ENCODE measurements at places on chromosomes 13 and 19.
A peak's percentile ranks its signal among the peaks of the same experiment; 100 is the strongest.

- no peak for DNase-seq
Observed at GRCh38 chr19:35170359-35171061, 16.0 kb downstream of the FXYD5 start.

DNA sequence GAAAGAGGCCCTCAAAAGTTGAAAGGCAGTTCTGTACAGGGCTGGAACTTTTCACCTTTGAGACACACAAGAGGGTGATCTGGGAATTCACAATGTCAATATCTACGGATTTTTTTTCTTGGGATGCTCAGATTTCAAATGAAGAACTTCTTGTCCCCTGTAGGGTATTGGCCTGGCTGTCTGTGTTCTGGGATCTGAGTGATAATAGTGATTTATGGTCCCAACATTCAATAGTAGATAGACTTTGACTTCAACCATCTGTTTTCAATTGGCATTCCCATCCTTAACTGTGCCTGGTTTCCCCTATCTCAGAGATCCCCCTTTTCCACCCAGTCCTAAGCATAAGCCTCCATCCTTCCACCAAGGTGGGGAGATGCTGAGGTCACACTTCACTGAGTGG lies 274.1 kb downstream of the COG6 start:
- DNase-seq: no peak

GRCh38 chr13:107322228-107322627 lies 754.3 kb upstream of the ARGLU1 start:
- DNase-seq: no peak

GRCh38 chr13:40207001-40207478 lies 459.4 kb downstream of the FOXO1 start:
- no peak for DNase-seq

DNA sequence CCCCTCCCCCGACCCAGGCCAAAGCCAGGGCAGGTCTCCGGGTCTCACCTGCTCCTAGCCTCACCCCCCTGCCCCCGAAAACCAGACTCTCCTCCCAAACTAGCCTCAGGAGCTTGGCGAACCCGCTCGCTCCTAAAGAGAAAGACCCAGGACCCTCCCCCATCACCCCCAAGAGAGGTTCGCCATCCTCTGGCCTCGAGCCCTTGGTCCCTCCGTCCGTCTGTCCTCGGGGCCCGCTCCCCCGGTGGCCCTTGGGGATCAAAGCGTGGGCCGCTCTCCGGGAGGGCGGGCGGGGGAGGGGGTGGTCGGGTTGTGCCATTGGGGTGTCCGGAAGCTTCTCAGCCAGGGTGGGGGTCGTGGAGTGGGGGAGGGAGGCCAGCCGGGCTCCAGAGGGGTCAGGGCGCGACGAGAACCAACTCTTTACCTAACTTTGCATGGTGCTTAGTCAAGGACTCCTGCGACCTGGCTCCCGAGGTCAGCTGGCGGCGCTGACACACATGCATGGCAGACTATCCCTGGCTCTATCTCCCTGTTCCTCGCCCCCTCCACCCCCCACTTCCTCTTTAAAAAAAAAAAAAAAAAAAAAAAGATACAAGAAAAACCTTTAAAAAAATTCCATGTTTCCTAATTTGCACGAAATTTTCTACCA lies 15.6 kb downstream of the SMIM24 start:
- DNase-seq: no peak

GRCh38 chr19:16112778-16113177 lies 1.1 kb downstream of the RAB8A start:
- DNase-seq: no peak

- peak; percentile 85 for DNase-seq
Observed at GRCh38 chr13:65292488-65292901, 1937.6 kb downstream of the PCDH9 start.

DNA sequence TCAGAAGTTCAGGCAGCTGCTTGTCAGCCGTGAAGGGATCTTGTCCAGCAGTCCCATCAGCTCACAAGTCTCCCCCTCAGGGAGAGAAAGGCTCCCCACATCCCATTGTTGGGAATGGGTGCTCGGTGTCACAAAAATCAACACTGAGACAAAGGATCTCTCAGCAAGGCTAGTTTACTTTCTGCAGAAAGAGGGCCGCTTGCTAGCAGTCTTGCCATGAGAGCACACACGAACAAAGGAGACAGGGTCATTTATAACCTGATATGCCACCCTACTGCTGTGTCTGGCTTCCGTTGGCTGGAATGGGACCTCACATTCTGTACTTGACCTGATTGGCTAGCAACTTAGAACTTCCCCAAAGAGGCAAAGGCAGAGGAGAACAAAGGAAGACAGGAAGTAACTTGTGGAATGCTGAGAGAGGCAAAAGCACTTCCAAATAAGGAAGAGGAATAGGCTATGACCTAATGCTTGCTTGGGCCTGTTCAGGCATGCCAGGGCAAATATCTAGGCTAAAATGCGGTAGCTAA lies 8.7 kb upstream of the IGFL3 start:
- DNase-seq: peak; percentile 98

DNA sequence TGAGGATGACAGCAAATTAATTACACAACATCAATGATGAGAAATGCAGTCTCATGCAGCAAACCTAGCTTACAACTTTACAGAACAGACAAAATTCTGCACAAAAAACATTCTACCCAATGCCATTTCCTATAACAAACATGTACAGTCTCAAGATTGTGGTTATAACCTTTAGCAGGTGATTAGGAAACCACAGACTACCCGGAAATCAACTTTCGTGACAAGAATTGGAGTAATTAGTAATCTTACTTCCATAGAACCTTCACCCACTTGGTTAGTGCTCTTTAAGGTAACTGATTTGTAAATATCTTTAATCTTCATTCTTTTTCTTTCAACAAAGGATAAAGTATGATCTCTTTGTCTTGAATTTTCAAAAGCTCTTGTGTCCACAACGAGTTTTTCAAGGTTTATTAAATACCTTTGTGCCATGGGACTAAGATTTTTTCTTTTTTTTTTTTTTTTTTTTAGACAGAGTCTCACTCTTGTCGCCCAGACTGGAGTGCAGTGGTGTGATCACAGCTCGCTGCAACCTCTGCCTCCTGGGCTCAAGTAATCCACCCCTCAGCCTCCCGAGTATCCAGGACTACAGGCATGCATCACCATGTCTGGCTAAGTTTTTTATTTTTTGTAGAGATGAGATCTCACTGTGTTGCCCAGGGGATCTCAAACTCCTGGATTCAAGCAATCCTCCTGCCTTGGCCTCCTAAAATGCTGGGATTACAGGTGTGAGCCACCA lies 78.8 kb downstream of the MAP4K1 start:
- DNase-seq: no peak

All from fibroblast of skin of right quadriceps (primary cell).